HCT116 (cell line): ENCODE measurements at places on chromosomes 16 and 17.
A peak's percentile ranks its signal among the peaks of the same experiment; 100 is the strongest.

- peak; percentile 60 for DNase-seq
Measured at GRCh38 chr17:50361561-50362480, 11.2 kb downstream of the MRPL27 start.

GRCh38 chr17:73669771-73670170 is 25.5 kb upstream of the SDK2 start:
- no peak for DNase-seq

- DNase-seq = no peak
Measured at GRCh38 chr17:48071654-48072053, 23.5 kb downstream of the NFE2L1 start.

DNA sequence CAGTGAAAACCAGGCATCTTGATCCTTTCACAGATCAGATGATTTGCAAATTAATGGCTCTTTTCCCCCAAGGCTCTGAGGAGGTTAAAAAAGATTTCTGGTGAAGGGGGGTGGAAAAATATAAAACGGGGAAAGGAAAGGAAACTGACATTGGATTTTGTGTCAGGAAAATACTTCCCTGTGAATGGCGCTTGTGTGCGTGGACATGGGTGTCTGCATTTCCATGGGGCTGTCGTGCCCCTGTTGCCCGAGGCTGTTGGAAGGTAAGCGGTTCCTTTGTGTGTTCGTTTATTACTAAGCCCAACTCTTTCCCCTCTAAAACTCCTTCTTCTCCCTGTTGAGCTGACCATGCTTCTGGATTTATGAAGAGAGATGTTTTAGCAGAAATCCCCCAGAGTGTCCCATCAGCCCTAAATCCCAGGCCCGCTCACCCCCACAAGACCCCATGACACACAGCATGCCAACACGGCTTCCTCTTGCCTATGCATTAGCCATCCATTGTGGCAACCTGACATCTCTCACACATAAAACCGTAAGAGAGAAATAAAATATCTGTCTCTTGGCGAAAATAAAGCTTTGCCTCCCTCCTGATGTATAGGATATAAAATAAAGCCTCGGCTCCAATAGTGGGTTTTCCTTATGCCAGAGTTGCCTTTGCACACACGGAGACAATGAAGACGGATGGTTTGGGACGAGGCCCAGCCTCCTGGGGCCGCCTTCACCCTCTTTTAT is 7.3 kb upstream of the LHX1 start:
- no peak for DNase-seq

DNA sequence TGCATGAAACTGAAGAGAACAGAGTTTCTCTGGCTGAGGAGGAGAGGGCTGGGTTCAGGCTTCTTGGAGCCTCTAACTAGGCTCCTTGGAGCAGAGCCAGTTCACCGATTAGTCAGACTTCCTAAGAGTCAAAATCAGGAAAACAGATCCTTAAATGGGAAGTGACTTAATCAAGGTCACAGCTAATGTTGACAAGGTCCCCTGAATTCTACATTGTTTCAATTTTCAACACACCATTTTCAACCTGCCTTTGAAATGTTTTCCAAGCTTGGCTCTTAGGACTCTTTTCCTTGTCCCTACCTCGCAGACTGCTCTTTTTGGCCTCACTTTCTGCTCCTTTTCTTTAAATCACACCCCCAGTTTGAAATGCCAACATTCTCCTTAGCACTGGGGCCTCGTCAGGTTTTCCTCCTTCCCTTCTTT is 16.3 kb downstream of the MYL4 start:
- peak; percentile 58 for DNase-seq

- no peak for DNase-seq
Measured at GRCh38 chr16:25676820-25677219, 14.9 kb upstream of the HS3ST4 start.

GRCh38 chr16:19555938-19556771 is 652 bp downstream of the VPS35L start:
- DNase-seq = peak; percentile 59

DNA sequence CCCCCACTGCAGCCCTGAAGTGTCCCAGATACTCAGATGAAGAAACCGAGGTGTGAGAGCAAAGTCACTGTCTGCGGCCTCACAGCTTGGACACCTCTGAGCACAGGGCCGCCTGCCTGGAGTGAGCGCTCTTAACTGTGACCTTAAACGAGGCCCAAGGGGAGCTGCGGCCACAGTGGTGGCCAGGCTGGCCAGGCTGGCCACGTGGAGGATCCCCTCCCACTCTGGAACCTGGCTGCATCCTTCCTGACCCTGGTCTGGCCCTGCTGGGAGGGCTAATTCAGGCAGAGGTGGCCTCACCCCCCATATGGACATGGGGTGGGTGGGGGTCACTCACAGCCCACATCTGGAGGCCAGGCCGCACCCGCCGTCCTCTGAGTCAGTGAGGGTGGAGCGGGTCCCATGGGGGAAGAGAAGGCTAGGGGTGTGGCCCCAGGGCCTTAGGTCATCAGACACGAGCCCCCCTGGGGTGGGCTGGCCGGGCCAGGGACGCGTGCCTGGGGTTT is 6.6 kb downstream of the VASN start:
- no peak for DNase-seq

DNA sequence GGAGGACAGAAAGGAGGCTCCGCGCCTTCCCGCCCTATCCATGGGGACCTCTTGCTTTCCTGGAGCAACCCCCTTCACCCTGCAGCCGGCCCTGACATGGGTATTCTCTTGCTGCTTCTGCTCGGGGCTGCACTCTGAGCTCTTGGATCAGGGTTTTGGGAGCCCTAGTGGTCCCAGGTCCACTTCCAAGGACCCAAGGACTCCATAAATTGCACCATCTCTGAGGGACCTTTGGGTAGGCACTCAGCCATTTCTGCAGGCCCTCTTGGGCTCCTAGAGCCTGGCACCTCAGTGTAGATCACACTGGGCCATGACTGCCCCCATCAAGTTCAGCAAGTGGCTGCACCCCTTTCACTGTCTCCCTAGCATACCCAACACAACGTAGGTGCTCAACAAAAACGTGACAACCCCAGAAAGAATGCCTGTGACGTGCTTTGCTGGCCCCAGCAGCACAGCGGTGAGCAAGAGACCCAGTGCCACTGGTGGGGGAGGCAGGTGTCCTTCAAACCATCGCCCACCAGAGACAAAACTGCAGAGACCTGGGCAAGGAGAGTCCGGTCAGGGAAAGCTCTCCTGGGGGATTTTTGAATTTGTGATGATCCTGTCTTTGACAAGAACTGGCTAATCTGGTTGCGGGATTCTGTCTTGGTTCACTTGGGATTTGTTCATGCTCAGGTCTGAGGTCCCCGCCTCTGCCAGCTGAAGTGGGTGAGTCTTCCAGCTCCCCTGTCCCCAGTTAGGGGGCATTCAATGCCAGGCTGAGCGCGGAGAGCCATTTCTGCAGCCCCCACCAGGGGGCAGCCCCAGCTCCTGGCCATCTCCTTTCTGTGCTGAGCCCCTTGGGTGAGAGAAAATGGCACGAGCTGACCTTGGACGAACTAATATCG is 2.5 kb upstream of the RAB11FIP4 start:
- no peak for DNase-seq

GRCh38 chr16:59864981-59865666 is 1131.0 kb upstream of the GOT2 start:
- no peak for DNase-seq

DNA sequence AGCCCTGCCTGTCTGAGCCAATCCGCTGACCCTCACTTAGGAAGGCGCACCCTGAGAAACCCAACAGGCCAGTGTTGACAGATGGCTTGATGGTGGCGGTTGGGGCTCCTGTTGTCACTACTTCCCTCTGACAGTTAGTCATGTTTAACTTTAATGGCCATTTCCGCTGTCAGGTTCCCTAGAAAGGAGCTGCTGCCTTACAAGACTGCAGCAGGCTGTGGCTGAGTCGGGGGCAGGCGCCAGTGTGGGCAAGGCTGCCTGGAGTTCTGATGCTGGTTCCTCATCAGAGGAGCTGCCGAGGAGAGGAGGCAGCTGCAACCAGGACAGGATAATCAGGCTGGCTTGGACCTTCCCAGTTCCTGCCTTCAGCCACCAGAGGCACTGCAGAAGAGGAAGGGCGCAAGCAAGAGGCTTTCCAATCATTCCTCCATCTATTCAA is 223.2 kb upstream of the DYNLRB2 start:
- no peak for DNase-seq

DNA sequence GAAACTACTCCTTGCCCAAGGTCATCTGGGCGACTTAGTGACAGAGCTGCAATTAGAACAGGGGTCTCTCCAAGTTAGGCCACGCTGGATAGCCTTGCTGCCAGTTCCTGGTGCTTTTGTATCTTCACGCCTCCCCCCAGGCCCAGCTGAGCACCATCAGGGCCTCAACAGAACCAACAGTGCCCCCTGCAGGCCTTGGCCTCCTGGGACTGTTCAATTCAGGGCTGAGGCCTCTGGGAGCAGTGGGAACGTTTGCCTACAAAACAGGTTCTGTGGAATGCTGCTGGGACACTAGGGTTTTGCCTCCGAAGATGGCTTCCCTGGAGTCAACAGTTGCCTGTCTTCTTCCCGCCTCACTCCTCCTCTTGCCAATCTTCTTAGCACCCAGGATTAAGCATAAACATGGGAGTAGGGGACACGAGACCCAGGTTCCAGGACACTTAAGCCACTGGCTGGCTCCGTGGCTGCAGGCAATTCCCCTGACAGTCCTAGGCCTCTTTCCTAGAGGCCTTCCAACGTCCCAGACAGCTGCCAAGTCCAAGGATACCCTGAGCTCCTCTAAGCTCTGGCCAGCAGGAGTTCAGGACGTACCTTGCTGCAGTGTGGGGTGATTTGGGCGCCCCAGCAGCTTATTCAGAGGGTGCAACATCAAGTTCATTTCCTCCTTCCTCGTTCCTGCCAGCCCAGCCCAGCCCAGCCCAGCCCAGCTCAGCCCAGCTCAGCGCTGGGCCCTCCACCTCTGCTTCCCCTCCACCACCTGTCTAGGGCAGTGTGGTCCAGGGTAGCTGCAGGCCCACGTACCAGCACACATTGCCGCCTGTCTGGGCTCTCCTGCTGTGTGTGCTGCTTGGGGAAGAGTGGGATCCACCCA is 246.6 kb upstream of the RPL38 start:
- DNase-seq = peak; percentile 49

- no peak for DNase-seq
Measured at GRCh38 chr16:11138769-11139325, 117.2 kb downstream of the SOCS1 start.
